ENCODE measurements at places on chromosomes 11 and 22.

DNA sequence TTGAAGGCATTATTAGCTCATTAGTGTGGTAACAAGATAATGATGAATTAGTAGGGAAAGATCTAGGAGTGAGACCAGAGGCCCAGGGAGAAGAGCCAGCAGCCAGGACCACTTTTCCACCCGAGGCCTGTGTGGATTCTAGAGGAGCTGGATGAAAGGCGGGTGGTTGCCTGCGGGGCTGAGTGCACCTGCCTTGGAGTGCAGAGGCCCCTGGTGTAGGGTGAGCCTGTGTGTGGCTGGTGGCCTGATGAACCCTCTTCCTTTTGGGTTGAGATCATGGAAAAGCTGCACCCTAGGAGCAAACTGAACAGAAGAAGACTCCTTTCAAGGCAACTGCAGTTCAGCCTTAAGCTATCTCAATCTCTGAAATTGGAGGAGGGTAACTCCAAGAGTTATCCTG is 5.9 kb upstream of the TP53AIP1 start:
- DNase-seq, result no peak

GRCh38 chr11:27649800-27650199 is 50.5 kb downstream of the BDNF start:
- DNase-seq, result no peak

GRCh38 chr11:37124384-37124783 is 526.3 kb upstream of the RAG2 start:
- DNase-seq, result no peak

DNA sequence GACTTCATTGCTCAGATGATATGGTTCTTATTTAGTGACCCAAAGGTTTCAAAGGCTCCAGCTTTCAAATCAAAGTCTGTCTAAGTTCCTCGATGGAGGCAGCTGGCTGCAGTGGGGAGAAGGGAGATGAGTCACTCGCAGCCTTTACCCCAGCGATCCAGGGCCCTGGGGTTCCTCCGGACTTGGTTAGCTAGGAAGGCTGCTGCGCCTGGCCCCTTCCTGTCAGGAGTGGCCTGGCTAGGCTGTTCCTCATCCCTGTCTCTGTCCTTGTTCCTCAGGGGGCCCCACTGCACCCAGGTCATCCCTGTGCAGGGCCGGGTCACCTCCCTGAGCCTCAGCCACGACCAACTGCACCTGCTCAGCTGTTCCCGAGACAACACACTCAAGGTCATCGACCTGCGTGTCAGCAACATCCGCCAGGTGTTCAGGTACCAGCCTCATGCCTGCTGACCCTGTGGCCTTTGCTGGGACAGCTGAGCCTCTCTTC is 13.9 kb downstream of the ATG16L2 start:
- DNase-seq, result no peak

DNA sequence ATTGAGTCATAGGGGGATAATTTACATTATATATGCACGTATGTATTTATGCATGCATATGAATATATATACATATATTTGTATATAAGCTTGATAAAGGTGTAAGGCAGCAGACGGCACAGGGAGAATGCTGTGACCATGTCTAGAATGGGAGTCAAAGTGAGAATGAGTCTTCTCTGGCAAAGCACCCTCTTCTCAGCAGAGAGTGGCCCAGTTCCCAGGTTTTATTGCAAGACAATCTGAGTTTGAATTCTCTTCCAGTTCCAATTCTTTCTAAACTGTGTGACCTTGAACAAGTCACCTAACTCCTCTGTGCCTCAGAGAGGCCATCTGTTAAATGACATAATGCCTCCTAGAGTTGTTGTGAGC is 13.8 kb downstream of the EHF start:
- no peak for DNase-seq

- DNase-seq, result no peak
Measured at GRCh38 chr11:83438438-83438837, 152.3 kb upstream of the CCDC90B start.

DNA sequence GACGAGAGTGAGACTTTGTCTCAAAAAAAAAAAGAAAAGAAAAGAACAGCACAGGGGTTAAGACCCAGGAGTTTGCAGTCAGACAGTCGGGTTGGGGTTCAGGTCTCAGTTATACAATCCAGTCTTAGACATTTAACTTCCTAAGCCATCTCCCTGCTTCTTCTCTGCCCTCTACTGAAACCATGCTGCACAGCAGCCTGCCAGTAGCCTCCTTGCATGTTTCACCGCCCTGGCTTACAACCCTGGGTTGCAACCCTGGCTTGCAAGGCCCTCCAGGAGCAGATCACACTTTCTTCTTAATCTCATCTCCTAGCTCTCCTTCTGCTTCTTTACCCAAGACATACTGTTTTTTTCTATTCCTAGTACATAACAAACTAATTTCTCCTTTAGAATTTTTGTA is 5.9 kb upstream of the B3GAT3 start:
- no peak for DNase-seq

DNA sequence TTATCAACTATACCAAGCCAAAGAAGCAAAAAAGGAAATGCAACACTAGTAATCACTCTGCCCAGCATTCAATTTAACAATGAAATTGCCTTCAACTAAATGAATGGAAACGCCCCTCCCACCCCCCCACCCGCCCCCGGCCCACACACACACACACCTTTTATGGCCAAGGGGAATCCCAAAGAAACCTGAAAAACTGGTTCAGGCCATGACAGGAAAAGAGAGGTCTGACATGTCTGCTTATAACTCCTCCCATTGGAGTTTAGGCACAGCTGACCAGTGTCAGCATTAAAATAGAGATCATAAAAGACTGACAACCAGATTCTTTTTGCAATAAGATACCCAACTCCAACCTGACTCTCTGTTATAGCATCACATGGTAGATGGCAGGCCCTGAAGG is 42.6 kb downstream of the ACER3 start:
- DNase-seq, result no peak
